ENCODE measurements at places on chromosomes 5 and 9. TPM values are rescaled to one million over a fixed set of nuclear protein-coding genes. Genes with fewer than 3 reads are reported as not detected.

DAB2IP gene
- not detected for total RNA-seq

CCDC180 gene
- 2.0 TPM for total RNA-seq

NUP155 gene
- 87.8 TPM for total RNA-seq

IL9 gene
- not detected for total RNA-seq

SLC25A2 gene
- not detected for total RNA-seq

ATG12 gene
- 41.3 TPM for total RNA-seq

CENPH gene
- total RNA-seq: 93.0 TPM

SMIM33 gene
- total RNA-seq: 0.37 TPM

GRCh38 chr5:142395334-142395733 is 70.5 kb upstream of the SPRY4 start:
- DNase-seq: no peak

- no peak for DNase-seq
Observed at GRCh38 chr9:12065050-12065449, 628.1 kb upstream of the TYRP1 start.

GRCh38 chr5:172173564-172174153 is 14.4 kb downstream of the STK10 start:
- peak; percentile 97 for DNase-seq

DNA sequence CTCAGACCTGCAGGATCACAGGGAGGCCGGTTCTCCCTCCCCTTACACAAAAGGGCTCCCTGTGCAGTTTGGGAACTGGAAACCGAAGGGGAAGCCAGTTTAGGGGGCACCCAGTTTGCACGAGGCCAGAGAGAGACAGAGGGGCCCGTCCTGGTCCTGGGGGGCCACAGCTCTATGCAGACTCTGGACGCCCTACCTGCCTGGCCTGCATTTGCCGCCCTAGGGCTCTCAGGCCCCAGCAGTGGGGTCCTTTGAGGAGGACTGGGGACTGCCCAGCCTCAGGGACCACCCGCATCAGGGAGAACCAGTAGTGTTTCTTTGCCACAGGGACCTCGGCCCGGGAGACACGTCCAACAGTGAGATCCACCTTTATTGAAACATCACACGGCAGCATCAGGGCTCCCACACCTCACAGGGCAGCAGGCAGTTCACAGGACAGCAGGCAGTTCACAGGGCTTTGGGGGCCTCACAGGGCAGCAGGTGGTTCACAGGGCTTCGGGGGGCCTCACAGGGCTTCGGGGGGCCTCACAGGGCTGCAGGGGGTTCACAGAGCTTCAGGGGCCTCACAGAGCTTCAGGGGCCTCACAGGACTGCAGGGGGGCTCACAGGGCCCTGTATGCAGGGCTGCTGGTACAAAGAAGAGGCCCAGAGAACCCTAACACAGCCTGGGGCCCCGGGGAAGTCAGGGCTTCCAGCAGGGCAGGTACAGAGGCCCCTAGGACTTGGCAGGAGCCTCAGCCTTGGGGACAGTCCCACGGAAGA is 648 bp upstream of the NSMF start:
- DNase-seq: no peak

DNA sequence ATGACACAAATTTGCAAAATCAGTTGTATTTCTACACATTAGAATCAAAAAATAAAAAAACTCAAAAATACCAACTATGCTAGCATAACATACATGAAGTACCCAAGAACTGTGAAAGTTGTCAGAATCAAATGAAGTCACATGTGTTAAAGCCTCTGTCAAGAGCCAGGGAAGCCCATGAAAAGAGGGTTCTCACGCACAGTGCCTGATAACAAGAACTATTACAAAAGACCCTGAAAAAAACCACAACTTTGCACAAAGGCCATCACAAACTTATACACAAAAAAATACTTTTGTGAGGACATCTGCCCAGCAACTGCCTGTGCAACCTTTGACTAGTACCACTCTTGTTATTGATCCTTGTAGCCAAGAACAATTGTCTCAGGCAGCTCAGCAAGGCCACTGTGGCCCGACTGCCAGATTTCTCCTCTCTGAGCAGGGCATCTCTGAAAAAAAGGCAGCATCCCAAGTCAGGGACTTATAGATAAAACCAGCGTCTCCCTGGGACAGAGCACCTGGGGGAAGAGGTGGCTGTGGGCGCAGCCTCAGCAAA is 28.9 kb upstream of the HNRNPA0 start:
- no peak for DNase-seq

DNA sequence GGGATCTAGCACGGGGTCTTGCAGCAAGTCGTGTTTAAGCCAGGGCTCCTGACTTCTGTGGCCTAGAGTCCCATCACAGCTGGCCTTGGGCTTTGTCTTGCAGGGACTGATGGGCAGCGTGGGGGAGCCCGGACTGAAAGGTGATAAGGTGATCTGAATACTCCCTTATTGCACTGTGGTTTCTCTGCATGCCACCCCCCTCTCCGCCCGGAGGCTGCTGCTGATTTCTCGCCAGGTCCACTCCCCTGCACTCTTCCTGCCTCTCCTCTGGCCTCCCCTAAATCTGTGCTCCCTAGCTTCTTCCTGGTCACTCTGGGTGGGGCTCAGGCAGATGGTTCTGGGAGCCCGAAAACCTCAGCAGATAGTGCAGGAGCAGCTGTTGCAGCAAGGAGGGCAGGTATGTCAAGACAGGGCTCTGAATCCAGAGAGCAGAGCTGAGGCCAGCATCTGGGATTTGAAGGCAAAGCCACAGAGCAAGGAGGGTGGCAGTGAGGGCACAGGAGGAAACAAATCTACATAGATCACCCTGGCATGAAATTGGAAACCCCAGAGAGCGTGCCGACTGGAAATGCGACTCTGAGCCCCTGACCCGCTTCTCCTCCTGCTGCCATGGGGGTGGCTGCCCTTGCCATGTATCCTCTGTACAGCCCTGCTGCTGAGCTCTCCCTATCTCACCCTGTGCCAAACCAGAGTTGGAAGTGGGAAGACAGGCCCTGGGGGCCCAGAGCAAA is 76.5 kb downstream of the COL27A1 start:
- DNase-seq: no peak

- DNase-seq: no peak
Observed at GRCh38 chr5:154850255-154851062, at the start of gene FAXDC2. FAXDC2 (minus strand) TSS chr5:154850603; CDS start chr5:154838178, 12,425 bp downstream.

DNA sequence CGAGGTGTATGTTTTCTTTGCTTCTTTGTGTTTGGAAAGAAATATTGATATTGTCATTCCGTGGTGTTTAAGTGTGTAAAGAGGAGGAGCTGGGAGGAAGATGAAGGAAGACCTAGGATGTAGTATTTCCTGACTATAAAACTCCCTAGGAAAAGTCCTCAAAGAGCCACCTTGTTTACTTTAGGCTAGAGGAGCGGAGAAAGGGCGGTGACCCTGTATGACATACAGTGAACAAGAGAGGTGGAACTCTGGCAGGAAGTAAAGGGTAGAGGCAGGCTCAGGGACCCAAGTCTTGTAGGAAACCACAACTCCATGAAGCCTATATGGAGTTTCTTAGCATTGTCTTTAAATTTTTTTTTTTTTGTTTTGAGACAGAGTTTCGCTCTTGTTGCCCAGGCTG is 303.9 kb downstream of the DOCK8 start:
- DNase-seq: peak; percentile 30

DNA sequence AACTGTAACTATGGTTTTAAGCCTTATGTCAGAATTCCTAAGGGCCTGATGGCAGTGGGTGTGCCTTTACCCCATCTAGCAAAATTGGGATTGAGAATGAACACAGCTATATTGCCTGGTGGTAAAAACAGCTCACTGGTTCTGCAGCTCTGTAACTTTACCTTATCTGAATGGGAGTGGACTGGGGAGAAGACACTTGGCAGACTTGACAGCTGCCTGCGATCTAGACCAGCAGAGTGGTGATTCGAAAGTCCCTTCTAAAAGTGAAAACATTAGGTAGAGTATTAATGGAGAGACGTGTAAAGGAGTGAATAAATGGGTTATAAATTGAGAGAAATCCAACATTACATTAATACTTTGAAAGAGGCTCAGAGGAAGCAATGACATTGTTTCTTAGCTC is 289.1 kb upstream of the EDIL3 start:
- DNase-seq: no peak

DNA sequence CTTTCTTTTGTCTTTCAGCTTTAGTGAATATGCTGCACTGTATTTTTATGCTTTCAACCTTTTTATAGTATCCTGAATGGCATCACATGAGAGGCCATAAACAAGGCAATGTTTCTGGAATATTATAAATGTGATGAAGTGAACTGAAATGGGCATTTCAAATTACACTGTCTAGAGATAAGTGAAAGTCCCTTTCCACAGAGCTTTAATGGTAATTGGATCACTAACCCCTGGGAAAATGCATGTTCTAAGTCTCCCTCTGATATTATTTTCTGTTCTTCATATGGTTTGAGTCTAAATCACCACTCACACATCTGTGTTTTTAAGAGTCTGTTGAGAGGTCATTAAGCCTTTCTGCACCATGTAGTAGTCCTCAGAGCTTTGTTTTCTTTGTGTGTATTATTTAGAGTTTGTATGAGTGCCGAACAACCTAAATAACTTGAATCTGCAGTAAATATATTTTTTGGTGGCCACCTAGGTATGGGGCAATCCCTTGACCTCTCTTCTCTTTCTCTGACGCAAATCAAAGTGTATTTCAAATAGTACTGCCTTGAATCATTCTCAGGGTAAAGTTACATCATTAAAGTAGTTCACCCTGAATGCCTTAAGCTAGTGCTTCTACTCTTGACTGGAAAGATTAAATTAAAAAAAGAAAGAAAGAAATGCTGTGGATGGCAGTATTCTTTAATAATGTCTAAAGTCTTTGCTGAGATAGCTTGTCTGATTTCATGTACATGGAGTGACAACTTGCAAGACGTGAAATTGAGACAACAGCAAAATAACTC is 1931.0 kb upstream of the CDH6 start:
- DNase-seq: no peak

DNA sequence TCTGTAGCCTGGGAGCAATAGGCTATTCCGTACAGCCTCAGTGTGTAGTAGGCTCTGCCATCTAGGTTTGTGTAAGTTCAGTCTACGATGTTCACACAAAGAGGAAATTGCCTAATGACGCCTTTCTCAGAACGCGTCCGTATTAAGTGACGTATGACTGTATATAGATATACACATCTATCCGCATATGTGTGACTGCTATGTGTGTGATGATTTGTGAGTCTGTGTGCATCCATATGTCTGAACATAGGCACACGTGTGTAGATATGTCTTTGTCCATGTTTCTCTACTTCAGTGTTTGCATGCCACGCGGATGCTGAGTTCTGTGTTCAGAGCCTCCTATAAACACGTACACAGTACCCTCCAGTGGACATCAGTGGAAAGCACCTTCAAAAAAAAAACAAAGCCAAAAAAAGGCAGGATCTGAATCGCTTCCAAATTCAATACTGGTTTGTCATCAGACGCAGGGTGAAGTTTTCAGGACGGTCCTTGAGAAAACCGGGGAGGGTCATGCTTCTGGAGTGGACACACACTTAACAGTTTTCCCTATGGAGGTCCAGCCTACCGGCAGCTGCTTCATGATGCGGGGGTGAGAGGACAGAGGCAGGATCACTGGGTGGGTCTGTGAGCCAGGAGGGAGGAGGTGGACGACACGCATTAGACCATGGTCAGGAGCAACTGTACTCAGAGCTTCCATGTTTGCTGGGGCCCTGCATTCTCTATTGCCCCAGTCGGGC is 29.5 kb upstream of the ALDH1B1 start:
- DNase-seq: peak; percentile 41

GRCh38 chr5:138706655-138707480 is 46.4 kb upstream of the CTNNA1 start:
- no peak for DNase-seq

DNA sequence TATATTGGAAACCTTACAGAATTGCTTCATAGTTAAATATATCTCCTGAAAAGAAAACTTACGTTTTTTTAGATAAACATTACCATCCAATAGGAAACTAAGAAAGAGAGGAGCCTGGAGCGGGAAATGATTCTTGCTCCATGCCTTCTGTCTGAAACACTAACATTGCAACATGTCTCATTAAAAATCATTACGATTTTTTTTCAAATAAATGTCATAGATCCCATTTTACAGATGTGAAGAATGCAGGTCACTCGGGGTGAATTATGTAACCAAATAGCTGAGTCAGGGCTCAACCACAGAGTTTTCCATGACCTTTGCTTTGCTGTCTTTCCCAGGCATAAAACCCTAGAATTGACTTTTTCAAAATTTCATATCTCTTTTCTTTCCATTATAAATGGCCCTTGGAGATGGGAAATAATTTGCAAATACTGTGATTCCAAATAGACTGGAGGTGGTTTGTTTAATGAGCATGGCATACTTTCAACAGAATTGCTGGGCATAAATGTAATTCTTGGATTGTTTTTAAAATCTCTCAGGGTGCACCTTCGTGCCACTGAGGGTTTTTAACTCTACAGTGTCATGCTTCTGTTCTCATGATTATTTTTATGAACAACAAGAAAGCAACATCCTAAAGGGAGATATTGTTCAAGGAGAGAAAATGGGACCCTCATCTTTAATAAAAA is 302.8 kb downstream of the EBF1 start:
- no peak for DNase-seq

DNA sequence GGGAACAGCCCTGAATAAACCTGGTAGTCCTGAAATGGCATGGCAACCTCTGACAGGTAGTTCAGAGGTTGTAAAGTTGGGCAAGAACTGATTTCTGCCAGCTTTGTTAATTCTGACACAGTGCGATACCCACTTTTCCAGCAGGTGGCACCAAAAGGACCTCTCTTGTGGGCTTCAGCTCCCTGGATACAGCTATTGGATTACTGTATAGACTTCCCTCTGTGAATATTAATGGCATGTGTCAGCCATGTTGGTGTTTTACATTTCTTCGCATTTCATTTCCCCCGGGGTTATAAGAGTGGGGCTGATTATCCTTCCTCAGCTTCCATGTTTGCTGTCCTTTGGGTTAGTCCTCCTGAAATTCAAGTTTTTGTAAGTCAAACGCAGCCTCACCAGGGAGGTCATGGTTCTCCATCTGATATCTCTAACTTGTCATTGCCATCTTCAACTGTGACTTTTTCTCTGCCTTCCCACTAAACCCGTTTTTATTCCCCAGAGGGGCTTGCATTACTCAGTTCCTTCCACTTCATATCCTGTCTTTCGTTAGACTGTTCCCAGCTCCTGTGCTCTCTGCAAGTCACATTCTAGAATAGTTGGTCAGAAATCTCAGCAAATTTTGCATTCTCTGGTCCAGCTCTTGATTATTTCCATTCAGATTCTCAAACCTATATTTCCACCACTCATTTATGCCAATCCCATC is 135.6 kb downstream of the LIFR start:
- DNase-seq: peak; percentile 65

DNA sequence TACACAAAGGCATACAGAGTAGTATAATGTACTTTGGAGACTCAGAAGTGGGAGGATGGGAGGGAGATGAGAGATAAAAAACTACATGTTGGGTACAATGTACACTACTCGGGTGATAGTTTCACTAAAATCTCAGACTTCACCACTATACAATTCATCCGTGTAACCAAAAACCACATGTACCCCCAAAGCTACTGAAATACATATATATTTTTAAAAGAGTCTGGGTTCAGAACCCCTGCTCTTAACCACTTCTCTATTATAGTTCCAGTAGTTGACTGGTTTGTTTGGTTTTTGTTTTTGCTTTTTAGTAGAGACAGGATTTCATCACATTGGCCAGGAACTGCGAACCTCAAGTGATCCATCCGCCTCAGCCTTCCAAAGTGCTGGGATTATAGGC is 22.6 kb downstream of the SGTB start:
- no peak for DNase-seq

GRCh38 chr9:76390656-76391055 is 3.6 kb downstream of the RFK start:
- DNase-seq: no peak

All from activated naive CD4-positive, alpha-beta T cell treated with anti-CD3 and anti-CD28 coated beads for 36 hours (primary cell).